ENCODE measurements at places on chromosomes 12 and 14. TPM values are rescaled to one million over a fixed set of nuclear protein-coding genes. Genes with fewer than 3 reads are reported as not detected.

- no peak for DNase-seq
Observed at GRCh38 chr12:98402091-98402490, 113.3 kb upstream of the TMPO start.

GRCh38 chr12:113332688-113333417, 2.1 kb downstream of the SLC8B1 start:
- DNase-seq = no peak

DNA sequence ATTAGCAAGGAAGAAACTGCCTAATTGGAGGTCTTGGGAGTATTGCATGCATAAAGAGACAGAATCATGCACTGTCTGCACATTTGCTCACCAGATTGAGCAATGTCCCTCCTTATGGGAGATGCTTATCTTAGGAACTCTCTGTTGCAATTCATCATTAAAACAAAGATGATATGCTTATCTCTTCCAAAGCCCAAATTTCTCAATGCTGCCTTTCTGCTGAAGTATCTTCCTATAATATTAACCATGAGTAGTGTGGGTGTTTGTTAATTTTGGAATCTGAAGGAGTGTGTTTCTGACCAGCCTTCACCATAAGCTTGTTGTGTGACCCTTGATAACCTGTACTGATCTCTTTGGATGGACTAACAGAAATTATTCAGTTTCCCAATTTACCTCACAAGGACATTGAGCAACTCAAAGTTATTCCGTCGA, 1257.6 kb upstream of the FLRT2 start:
- DNase-seq = no peak

DNA sequence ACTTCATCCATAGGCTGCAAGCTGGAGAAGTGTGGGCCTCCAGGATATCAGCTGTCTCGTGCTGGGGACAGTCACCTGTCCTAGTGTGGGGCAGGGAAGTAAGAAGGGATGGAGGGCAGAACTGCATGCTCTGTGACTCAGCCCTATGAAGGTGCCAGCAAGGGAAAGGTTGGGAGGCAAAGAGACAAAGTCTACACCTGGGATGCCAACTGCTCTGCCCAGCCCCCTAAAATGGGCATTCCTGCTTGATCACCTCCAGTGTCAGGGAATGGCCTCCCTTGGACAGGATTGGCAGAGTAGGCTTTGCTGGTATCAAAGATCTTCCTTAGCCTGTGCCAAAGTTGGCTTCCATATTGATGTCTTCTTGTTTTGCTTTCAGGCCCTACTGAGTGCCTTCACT, 335.0 kb downstream of the BCL11B start:
- DNase-seq = no peak

GRCh38 chr14:72796935-72797334, 97.0 kb downstream of the DPF3 start:
- DNase-seq = no peak

GRCh38 chr12:57740656-57741412, 2.3 kb upstream of the AGAP2 start:
- DNase-seq = no peak

- no peak for DNase-seq
Observed at GRCh38 chr12:120866108-120866507, 38.0 kb downstream of the SPPL3 start.

GRCh38 chr12:57591782-57592325, 862 bp downstream of the PIP4K2C start:
- no peak for DNase-seq

- no peak for DNase-seq
Observed at GRCh38 chr12:74031045-74031444, 506.6 kb upstream of the ATXN7L3B start.

GRCh38 chr14:32166029-32166428, 35.8 kb upstream of the RNU6-7 start:
- DNase-seq = no peak

DNA sequence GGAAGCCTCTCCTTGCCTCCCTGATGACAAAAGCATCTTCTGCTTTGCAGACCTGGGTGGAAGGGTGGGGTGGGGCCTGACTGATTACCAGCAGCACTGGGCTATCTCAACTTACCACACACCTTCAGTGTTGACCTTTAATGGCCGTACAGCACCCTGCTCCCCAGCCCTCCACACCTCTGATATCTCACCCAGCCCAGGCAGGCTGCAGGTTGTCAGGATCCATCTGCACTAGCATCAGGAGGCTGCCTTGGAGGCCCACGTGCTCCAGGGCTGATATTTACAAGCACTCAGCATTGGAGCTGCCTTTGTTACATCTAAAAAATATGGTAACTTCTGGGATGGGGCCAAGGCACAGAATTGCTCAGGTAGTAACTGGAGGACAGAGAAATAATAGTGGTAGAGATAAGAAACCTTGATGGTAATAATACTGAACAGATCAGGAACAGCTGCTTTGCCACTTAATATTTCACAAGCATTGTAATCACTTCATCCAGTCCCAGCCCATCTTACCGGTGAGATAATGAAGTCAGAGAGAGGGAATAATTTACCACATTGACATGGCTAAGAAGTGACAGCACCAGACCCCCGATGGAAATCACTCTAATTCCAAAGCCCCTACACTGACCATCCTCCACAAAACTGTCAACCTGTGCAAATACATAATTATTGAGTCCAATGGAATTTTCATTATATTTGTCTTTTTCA, 125.2 kb upstream of the RFLNA start:
- no peak for DNase-seq

GRCh38 chr14:55383541-55384140, 28.0 kb downstream of the ATG14 start:
- no peak for DNase-seq

DNA sequence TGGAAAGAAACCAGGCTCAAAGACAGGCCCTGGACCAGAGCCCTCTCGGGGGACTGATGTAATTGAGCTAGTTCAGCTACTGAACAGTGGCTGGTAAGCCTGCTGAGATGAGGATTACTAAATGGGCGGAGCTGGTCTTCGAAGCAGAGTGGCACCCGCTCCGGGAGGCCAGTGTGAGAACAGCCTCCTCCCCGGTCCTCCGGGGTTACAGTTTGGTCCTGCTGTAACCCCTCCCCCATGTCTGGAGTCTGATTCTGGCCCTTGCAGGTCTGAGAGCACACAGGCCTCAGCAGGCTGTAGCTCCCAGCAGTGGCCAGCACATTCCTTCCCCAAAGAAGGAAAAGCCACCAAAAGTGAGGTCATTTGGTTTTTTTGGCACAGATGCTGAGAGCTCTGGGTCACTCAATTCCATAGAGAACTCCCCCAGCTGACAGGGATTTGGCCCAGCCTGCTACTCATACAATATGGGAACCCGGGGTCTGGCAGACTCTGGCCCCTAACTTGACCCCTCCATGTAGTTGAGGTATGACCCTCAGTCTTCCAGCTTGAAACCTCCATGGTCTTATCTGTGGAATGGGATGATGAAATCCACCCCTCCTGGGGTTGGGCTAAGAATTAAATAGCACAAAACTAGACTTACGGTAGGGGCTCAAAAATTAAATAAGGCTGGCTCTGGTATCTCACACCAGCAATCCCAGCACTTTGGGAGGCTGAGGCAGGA, 39.0 kb downstream of the ACTN1 start:
- DNase-seq = peak; percentile 74

DNA sequence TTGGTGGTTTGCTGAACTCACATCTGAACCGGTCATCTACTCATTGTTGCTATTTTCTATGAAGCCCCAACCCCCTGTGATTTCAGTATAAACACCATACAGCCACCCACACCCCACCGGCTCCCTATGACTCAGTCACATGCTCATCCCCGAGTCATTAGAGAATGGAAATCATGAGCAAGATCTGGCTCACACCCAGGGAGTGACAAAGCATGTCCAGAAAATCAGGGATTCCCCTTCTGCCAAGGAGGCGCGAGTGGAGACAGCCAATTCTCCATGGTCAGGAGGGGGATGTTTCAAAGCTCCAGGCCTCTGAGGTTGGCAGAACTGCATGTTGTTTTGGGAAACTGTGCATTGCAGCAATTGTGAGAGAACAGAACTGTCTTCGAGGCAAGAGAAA, 657.5 kb upstream of the TBX3 start:
- DNase-seq = peak; percentile 81

Gene TGFB3
- total RNA-seq = 20.0 TPM

Gene CELA1
- not detected for total RNA-seq
